ENCODE measurements at places on chromosomes 16 and 17.

DNA sequence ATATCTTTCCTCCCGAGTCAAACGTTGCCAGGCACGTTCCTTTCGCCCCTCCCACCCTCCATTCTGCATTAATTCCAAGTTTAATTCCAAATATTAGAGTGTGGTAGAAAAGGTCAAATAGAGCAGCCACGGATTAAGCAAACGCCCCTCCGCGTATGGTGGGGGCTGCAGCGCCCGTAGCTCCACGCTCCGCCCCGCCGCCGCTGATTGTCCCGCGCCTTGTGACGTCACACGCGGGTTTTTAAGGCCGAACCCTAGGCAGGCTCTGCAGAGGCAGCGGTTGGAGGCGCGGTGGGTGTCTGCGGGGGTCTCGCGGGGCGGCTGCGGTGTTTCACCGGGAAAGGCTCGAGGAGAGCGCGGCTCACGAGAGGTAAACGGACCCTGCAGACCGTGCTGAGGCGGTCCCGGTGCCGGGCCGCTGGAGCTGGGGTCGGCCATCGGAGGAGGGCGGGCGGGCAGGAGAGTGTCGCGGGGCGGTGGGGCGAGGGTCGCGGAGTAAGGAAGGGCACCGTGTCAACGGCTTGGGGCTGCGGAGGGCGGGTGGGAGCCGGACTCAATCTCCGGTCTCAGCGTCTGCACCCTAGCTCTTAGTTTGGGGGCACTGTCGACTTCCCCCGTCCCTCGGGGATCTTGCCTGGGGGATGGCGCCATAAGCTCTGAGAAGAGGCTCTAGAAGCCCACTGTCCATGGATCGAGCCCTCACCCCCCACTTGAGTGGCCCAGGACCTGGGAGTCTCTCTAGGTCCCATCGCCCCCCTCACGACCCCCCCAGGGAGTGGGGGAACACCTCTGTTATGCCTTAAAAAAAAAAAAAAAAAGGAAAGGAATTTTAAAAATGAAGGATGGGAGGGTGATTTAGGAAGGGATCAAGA lies at the start of gene ARL4D:
TSS of gene ARL4D (plus strand) at position 270 of the 872 bp plus-strand sequence. CDS start 740 bp downstream, outside the sequence.
- DNase-seq, result peak; percentile 65

- DNase-seq, result no peak
Observed at GRCh38 chr17:51904379-51904778, 254.1 kb downstream of the CA10 start.

DNA sequence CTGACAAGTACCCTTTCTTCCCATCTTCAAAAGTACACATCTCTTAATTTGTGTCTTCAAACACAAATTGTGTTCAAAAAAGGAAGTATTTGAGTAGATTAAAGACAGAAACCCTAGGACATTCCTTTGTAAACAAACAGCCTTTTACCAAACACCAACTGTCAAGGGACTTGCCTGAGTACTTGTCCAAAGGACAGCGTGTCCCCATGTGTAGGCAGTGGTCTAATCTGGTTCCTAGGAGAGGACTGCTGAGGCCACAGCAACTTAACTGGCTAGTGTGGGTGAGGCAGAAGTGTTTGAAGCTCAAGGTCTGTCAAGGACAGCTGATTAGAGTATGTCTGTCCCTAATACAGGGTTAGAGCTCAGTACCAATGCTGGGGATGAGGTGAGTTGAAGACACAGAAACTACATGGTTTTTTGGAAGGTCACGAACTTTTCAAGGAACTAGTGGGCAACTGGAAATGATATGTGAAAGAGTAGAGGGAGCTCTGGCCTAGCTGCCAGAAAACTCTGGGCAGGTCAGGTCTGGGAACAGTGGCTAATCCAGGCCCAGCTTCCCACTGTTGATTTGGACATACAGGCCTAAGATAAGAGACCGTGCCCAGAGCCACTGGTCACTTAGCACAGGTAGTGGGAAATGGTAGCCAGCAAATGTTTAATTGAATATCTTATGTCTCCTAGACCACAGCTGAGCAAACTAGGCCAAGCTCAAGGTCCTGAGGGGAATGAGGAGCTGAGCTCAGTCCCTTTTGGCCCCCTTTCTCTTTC lies 10.1 kb downstream of the HMOX2 start:
- DNase-seq, result no peak

DNA sequence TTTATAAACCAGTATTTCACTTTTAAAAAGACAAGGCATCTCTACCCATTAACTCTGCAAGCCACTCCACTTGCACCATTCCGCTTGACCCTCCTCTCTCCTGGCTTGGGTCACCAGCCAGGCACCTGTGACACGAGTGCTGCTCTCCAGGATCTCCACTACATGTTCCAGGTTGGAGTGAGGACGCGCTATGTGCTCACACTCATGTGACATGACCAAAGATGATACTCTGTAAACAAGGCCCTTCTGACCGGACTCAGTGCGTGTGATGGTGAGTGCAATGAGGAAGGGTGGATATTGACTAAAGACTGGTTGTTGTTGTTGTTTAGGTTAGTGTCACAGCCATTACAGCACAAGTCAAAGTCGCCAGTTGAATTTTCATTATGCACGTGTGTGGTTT lies 192.7 kb downstream of the MRTFB start:
- no peak for DNase-seq

DNA sequence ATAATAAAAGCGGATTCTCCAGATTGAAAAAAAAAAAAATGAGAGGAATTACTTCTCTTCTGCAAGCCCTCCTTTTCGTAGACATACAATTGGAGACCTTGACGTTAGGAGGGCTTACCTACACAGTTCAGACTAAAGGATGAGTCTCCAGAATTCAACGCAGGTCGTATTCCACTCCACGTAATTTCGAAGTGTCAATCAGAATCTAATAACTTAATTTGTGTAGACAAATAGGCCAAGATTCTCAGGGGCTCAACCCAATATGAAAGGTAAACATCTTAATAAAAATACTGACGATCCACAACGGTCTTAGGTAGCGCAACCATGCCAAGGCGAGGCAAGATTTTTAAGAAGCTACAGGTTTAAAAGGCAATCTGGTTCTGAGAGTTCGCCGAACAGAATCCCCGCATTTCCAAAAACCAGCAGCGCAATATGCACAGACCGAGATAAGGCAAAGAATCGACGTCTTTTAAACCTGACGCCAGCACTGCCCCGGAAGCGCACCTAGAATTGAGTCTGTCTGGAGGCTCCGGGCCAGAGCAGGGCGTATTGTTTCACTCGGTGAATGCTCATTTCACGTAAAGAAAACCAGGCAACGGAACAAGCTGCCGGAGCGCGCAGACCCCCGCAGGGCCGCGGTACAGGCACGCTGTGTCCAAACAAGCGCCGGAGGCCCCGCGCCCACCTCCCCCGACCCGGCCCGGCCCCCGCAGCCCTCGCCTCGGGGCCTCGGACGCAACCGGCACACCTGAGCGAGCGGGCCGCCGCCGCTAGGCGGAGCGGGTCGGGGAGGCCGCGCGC lies 623 bp downstream of the MBTPS1 start:
- peak; percentile 22 for DNase-seq

GRCh38 chr16:48535831-48536613 lies 74.0 kb downstream of the N4BP1 start:
- DNase-seq, result peak; percentile 51

- no peak for DNase-seq
Observed at GRCh38 chr17:14545156-14545906, 244.4 kb downstream of the HS3ST3B1 start.

DNA sequence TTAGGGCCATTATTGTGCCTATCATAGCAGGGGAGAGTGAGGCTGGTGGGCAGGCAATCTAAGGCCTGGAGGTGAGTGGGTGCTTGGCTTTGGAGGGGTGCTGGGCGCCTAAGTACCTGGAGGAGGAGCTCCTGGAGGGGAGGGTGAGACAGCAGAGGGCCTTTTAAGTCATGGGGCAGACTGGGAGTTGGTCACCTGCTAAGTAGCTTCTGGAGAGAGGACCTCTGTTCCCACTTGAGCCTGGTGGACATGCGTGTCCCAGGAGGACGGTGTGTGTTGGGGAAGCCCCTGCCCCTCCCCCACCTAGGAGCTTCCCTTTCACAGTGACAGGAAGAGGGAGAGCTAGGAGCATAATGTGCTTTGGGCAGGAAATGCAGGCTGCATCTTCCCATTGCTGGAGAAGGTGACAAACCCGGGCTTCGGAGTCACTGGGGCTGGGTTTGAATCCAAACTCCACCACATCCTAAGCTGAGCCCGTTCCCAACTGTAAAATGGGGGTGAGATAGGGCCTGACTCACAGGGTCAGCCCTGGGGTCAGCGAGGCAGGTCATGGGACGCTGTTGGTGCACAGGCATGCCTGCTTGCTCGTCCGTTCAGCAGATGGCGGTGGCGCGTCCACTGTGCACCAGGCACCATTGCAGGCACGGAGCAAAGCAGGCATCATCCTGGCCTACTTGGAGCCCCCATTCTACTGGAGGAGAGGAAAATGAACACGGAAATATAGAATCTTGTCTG lies 37.9 kb downstream of the CMIP start:
- DNase-seq, result no peak

DNA sequence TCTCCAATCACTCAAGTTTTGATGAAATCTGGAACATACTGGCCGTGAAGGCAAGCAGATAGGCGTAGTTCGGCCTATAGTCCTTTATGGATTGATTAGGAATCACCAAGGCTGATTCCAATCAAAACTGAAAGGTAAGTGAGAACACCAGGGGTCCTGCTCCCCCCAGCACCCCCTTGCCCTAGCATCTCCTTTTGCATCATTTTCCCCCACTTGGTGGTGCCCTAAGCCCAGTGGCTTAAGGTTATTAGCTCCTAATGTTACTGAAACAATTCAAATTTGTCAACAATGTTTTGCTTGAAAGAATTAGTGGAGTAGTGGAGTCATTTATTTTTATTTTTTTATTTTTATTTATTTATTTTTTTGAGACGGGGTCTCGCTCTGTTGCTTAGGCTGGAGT lies 4.9 kb downstream of the SLFN14 start:
- DNase-seq, result no peak

DNA sequence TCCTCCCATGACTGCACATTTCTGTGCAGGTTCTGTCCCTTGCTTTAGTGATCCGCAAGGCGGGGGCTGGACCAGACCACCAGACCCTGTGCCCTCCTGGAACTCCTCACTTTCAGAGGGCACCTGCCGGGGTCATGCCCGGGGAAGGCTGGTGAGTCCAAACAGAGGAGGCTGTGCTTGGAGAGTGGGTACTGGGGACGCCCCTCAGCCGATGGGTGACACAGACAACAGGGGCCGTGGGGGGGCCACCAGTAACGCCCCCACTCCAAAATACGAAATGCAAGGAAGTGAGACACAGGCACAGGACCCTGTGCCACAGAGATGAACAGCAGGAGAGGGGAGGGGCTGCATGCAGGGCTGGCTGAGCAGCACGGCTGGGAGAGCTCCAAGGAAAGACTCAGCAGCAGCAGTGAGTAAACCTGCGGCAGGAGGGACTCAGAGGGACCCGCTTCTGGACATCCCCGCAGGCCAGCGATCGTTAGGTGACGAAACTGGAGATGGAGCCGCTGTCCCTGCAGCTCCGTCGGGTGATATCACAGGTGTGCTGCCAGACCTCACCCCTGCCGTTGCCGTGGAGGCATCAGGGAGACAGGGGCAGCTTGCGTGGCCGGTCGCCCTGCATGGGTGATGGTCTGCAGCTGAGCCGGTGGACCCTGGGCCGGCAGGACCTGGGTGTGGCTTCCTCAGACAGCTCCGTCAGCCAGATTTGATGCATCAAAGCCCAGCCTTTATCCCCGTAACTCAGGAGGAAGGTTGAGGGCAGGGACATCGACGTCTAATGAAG lies 71.2 kb upstream of the GNG13 start:
- no peak for DNase-seq

DNA sequence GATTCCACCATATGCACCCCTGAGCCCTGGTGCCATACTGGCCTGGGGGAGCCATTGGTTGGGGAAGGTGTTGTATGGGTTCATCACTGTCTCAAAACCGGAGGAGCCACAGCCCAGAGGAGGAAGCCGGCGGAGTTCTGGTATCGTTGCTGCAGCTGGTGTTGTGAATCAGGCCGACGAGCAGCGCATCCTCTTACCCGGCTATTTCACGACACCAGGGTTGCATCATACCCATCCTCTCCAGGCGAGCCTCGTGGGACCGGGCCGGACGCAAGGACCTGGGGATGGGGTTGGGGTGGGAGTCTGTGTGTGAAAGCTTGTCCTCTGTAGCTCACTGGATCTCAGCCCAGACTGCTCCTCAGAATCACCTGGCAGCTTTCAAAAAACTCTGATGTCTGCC lies 6.6 kb upstream of the SLC12A3 start:
- no peak for DNase-seq

- DNase-seq, result no peak
Observed at GRCh38 chr17:77546772-77547241, 406.0 kb downstream of the SEC14L1 start.

DNA sequence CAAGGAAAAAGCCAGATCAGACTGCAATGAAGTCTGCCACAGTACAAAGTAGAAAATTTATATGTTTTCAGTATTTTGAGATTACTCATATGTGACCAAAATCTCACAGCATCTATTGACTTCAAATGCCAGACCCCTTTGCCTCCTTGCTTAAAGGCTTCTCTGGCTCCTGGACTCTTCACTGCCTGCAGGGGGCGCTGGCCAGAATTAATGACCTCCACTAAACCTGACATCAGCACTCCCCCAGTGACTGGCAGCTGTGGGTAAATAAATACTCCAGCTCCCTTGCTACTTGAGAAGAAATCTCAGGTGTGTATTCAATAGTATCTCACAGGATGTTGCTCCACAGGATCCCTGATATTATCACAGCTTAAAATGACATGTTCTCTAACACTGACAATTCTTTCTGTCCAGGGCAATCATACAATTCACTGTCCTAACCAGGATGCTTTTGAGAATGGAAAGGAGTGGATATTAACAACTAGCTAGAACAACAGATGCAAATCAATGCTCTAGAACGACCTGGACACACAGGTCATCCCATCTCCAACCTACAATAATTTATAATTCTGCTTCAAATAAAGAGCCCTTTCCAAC lies 4.0 kb downstream of the BECN1 start:
- DNase-seq, result no peak
